NCI-H1105 treated with DMSO at 0.1 percent for 48 hours (cell line): ENCODE measurements at places on chromosomes 12 and 14.

- DNase-seq = no peak
Observed at GRCh38 chr14:81330619-81331122, 69.5 kb downstream of the STON2 start.

DNA sequence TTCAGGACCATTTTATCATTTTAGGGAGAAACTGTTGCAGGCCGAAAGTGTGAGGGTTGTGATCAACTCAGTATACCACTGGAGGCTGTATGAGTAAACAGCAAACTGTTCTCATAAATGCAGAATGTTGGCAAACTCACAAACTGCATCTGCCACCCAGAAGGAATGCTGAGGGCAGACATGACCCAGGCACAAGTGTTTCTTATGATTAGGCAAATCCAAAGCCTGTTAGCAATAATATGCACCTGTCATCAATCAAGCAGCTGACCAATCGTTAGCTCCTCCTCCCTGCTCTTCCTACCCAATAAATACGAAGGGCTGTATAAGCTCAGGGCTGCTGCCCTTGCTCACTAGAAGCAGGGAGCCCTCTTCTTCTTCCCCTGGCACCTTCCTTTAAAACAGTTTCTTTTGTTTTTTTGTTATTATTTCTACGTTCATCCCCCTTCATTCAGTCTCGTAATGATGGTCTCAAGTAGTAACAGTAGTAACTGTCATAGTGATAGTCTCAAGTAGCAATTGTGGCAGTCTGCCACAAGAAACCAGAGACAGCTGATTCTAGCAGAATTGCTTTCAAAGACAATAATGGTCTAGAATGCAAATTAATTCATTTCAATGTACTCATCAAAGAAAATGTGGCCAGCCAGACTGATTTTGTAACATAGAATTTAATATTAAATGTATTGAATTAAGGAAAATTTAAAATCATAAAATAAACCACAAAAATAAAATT is 15.2 kb upstream of the CCDC175 start:
- DNase-seq = no peak

GRCh38 chr14:31529053-31529452 is 32.2 kb upstream of the NUBPL start:
- DNase-seq = no peak

GRCh38 chr14:101512376-101512695 is 49.0 kb upstream of the DIO3 start:
- no peak for DNase-seq
